ENCODE measurements at places on chromosomes 4 and X.

GRCh38 chr4:79599691-79600090 lies 191.7 kb upstream of the GK2 start:
- DNase-seq: no peak

GRCh38 chr4:8167815-8168214 lies 9.2 kb upstream of the ABLIM2 start:
- DNase-seq: no peak

GRCh38 chr4:74120086-74120485 lies 21.1 kb upstream of the CXCL2 start:
- DNase-seq: no peak

DNA sequence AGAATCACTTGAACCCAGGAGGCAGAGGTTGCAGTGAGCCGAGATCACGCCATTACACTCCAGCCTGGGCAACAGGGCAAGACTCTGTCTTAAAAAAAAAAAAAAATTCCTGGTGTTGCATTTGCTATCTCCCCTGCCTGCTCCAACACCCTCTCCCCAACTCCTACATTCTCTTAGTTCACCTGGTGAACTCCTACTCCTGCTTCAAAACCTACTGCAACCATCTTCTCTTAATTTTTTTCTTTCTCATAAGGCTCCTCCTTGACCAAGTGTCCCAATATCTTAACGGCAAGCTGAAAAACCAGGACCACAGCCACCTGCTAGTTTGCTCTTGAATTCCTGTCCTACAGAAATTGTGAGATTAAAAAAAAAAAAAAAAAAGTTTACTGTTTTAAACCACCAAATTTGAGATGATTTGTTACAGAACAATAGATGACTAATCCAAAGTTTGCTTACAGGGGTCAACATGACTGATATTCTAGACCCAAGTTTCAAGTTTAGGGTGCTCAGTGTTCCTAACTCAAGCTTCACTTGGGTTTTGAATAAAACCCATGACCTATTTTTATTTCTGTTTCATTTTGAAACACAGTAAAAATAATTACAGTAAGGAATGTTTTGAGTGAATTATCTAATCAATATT lies 13.1 kb upstream of the ANXA5 start:
- no peak for DNase-seq

DNA sequence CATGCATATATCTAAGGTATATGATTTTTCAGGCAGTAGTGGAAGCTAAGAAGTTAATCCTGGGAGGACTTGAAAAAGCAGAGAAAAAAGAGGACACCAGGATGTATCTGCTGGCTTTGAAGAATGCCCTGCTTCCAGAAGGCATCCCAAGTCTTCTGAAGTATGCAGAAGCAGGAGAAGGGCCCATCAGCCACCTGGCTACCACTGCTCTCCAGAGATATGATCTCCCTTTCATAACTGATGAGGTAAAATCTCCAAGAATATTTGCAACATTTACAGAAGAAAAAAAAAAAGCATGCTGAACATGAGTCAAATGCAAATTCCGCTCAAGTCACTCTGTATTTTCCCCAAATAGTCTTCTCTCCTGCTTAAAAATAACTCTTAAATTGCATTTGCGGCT lies 32.1 kb downstream of the MTTP start:
- no peak for DNase-seq

DNA sequence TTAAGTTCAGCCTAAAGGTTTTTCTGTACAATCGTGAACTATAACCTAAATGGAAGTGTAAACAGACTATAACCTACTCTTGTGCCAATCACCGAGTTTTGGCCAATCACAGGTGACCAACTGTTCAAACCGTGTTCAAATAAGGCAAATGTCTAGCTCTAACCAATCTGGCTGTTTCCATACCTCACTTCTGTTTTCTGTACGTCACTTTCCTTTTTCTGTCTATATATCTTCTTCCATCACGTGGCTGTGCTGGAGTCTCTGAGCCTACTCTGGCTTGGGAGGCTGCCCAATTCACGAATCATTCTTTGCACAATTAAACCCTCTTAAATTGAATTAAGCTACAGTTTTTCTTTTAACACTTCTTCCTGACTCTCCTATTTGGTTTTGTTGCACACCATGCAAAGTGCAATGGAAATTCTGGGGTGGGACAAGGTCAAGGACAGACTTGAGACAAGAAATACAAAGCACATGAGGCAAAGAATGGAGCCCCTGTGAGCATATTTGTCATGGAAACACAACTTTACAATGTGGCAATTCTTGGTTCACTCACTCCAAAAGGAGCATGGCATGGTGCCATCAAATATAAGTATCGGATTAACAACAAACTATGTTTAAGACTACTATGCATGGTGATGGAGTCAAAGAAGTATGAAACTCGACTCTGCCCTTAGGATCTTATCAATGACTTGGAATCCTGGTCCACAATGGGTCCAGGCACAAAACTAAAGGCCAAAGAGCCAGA lies 115.7 kb upstream of the FAM9B start:
- DNase-seq: no peak

DNA sequence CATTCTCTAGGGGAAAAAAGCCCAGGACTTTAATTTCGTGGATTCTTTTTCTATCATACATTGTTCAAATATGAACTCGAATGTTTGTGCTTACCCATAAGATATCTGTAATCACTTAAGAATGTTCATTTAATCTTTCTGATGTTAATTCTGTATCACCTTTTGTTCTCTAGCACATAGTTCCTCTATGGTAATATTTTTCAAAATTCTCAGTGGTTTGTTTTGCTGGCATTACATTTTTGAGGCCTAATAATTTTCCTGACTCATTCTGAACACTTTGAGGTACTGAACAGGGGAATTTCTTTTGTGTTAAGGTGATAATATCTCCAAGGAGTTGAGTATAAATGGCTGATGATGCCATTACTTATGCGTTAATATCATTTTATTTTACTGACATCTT lies 490.7 kb upstream of the PITX2 start:
- no peak for DNase-seq

- DNase-seq: no peak
These were observed 270.7 kb downstream of the GRXCR1 start for GRCh38 chr4:43163101-43163792.

GRCh38 chr4:65202853-65203236 lies 467.4 kb downstream of the EPHA5 start:
- DNase-seq: no peak

DNA sequence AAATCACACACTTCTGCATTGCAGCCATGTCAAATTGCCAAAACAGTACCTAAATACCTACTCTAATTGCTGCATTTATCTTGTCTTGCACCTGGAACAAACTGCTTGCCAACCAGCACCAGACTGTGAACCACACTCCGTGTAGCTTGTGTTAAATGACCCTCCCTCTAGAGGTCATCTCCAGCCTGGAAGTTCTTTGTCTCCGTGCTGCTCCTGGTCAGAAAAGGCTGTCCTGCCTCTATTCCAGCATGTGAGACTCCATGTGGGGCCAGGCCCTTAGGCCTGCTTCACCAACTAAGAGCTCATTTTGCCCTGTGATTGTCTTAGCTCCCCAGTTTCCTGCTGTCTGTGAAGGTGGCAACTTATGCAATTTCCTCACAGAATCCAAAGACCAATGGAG lies 28.3 kb downstream of the CNGA2 start:
- DNase-seq: no peak

GRCh38 chr4:96326846-96327245 lies 487.0 kb downstream of the PDHA2 start:
- DNase-seq: no peak
